ENCODE measurements at places on chromosomes 4 and X.

DNA sequence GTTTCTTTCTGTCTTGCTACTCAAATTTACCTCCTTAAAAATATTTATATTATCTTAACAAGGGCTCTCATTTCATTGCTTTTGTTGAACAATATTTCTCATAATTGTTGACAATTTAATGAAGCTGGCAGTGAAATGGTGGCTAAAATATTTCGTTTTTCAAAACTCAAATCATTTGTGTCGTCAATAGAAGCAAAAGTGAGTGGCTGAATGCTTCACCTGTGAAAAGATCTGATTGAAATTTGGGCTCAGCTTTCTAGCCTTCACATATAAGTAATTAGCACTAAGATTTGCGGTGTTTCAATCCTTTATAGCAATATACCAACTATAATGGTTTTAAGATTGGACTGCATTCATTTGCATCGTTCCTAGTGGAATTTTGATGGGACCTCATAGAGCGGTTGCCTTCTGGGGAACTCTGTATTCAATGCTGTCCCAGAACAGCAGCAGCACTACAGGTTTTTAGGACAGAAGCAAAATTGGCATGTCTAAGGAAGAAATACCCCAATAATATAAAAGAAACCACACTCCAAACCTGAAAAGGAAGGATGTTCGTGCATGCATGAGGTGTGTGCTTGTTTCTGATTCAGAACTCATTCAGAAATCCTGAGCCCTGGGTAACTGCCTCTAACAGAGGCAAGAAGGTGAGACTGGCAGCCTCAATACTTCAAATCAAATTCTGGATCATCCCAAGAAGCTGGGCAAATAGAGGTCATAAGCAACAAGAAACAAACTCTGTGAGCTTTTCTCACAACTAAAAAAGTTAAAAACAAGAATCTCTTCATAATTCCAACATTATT is 2.5 kb downstream of the CXCL1 start:
- DNase-seq, result no peak

- DNase-seq, result no peak
Measured at GRCh38 chr4:178712486-178712885, 1270.2 kb upstream of the AGA start.

GRCh38 chrX:54442790-54443189 is 2.6 kb downstream of the TSR2 start:
- no peak for DNase-seq

GRCh38 chrX:101368800-101369199 is 17.2 kb downstream of the BTK start:
- no peak for DNase-seq

DNA sequence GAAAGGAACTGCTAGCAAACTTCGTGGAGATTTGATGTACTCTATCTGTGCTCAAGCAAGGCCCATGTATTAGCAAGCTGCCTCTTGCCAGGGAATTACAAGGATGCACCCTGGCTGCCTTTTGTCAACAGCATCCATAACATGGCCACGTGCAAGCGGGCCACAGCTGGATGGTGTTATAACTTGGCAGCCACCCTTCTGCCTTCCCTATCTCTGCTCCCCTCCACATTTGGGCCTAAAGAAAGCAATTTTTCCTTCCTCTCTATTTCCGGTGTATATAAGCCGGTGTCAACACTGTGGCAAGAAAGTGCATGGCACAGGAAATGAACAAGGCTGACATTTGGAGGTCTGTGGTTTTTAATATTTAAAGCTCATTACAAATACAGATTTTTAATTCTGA is 94.8 kb downstream of the CLNK start:
- DNase-seq, result no peak

GRCh38 chrX:18010253-18010652 is 149.2 kb upstream of the RAI2 start:
- DNase-seq, result no peak
